A172 (cell line): ENCODE measurements at places on chromosomes 1 and 21.
A peak's percentile ranks its signal among the peaks of the same experiment; 100 is the strongest.

- peak; percentile 42 for DNase-seq
These were observed 83.8 kb downstream of the NIBAN1 start for GRCh38 chr1:184890539-184890973.

- no peak for DNase-seq
These were observed 68.4 kb downstream of the RRAGC start for GRCh38 chr1:38791164-38791515.

- DNase-seq: no peak
These were observed 36.0 kb downstream of the FAM177B start for GRCh38 chr1:222772996-222773379.

DNA sequence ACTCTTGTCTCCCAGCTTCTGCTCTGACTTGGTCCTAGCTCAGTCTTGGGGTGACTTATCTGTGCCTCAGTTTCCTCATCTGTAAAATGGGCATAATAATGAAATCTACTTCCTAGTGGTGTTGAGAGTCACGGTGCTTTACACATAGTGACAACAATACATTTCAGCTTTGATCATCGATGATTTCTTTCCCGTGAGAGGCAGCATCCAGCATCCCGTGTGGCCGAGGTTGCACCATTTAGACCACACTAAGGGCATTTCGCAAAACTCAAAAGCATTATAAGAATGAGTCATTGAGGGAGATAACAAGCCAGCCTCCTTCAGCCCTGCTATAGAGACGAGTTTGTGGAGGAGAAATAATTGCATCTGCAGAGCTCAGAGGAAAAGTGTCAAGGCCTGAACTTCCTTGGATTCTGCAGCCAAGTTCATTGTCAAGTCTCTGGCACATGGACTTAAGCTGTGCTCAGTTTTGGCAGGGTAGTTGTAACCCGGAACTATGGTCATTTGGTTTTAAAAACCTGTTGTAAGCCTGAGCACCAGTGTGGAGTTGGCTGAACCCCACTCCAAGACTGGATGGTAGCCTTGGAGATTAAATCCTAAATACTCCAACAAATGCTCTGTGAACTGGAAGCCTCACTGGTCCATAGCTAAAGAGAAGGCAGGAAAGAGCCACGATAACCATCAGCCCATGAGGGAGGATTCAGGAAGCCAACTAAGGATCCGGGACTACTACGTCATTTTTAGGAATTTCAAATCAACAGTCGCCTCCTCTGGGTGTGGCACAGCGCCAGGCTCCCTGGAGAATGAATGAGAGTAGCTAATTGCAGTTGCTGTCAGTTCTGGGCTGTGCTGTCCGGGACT, 64.2 kb downstream of the TCP10L start:
- peak; percentile 98 for DNase-seq

- no peak for DNase-seq
These were observed 5.2 kb upstream of the LRRC53 start for GRCh38 chr1:74517599-74518051.

DNA sequence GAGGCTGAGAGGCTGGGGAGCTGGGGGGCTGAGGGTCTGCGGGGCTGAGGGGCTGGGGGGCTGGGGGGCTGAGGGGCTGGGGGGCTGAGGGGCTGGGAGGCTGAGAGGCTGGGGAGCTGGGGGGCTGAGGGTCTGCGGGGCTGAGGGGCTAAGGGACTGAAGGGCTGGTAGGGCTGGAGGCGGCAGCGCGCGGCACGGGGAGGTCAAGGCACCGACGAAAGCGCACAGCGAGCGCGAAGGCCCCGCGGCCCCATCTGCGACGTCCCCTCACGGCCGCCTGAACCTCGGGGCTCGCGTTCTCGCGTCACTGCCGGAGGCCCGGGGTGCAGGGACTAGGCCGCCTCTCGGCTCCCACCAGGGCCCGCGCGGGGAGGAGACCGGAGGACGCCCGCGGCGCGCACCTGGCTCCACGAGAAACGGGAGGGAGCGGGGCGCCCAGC, 356 bp downstream of the INTS11 start:
- no peak for DNase-seq

- DNase-seq: no peak
These were observed 28.9 kb upstream of the HPDL start for GRCh38 chr1:45297666-45298356.

- DNase-seq: peak; percentile 41
These were observed 8.3 kb upstream of the KIAA0040 start for GRCh38 chr1:175200678-175201521.

DNA sequence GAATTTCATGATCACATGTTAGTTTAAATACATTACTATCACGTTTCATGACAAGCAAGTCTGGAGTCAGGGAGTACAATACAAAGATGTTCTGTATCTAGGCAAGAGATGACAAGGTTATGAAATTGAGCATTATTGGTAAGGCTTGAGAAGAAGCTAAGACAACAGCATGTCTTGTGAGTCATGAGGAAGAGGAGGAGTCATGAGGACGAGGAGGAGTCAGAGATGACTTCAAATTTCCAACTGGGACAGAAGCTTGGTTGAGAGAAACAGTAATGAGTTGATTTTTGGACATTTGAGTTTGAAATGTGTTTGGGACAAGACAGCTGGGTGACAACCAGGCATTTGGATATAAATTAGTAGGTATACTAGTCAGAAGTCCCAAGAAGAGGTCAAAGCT, 4.3 kb upstream of the UBE2U start:
- DNase-seq: no peak

GRCh38 chr21:34890724-34891612, 158.1 kb downstream of the RUNX1 start:
- peak; percentile 62 for DNase-seq

DNA sequence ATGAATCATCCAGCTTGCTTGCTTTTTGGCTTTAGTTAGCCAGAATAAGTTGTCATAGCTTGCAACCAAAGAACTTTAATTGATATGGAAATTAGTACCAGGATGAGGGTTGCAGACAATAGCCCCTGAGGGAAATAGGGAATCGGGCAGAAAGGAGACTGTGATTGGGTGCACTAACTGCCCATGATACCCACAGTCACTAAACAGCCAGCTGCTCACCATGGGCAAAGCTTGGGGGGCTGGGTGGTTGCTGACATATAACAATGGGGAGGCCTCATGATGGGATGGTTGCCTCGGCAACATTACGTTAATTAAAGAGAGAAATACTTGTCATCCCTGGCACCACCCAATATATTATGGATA, 17.8 kb upstream of the PLA2G2E start:
- no peak for DNase-seq

GRCh38 chr1:159951551-159951950, 2.5 kb downstream of the SLAMF9 start:
- DNase-seq: no peak
